Smooth muscle cell of the brain vasculature (primary cell): ENCODE measurements at places on chromosomes 11 and 22.

DNA sequence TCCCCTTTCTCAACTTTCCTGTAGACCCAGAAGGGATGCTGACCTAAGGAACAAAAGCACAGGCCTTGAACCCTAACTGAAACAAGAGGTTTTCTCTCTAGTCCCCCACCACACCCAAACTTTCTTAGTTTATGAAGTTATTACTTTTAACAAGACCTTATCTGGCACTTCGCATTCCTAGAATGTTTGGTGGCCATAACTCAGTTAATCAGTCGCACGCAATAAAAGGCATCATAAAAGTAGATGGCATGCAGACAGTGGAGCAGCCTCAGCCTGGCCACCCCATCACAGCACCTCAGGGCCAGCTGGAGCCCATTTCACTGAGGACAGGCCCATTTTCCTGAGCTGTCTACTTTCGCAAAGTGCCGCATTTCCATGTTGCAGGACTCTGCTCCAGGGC, 301.9 kb downstream of the OPCML start:
- DNase-seq = no peak

- DNase-seq = no peak
These were observed 92.0 kb downstream of the SLC17A6 start for GRCh38 chr11:22430141-22430541.

DNA sequence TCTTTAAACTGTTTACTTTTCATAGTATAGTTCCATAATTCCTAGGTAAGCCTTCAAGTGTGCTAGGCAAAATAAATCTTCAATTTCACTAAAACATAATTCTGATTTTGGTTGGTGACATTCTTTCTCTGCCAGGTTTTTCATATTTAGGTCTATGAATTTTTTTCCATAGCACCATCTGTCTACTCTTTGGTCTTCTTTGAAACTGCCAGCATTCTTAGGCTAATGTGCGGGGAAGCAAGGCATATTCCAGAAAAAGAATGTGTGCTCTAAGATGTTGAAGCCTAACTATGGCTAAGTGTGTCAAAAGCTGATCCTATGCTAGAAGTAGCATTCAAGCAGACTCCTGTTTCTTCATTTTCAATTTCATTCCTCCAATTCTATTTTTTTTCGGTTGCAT, 213.9 kb upstream of the C11orf87 start:
- DNase-seq = no peak

DNA sequence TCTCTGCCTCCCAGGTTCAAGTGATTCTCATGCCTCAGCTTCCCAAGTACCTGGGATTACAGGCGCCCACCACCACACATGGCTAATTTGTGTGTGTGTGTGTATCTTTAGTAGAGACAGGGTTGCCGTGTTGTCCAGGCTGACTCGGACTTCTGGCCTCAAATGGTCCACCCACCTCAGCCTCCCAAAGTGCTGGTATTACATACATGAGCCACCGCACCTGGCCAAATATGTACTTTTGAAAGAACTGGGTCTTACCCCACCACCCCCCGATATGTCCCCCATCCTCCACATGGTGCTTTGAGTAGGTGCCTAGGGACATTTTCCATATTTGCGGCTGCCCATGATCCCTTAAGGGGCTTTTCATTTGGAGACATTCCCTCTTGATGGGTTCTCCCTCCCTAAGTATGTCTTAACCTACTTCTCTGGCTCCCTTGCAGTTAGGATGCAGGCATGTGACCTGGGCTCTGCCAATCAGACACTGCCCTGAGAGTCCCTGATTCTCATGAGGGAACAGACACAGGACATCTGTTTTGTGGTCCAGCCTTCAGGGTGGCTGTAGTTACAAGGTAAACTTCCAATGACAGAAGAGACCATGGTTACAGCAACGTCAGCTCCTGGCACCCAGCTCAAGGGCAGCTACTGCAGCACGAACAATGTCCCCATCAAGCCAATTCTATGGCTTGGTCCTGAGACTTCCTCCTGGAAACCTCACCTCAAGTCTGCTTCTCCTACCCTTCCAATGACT, 48.4 kb downstream of the CHST1 start:
- DNase-seq = no peak

- no peak for DNase-seq
These were observed 341.6 kb downstream of the MN1 start for GRCh38 chr22:27459999-27460398.

DNA sequence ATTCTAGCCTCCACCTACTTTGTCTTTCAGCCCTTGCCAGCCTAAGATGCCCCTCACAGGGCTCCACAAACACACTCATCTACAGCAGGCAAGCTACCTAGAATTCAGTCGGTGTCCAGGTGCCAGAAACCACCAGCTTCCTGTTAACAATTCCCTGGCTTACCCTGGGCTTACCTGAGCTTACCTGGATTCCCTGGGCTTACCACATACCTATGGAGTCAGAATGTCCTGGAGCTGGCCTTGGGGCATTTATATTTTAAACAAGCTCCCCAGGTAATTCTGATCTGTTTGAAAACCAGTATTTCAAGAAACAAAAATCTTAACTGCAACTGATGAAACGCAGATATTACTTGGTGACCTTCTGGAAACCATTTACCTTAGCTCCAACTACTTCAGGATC, 123.6 kb downstream of the SLC1A2 start:
- DNase-seq = no peak

DNA sequence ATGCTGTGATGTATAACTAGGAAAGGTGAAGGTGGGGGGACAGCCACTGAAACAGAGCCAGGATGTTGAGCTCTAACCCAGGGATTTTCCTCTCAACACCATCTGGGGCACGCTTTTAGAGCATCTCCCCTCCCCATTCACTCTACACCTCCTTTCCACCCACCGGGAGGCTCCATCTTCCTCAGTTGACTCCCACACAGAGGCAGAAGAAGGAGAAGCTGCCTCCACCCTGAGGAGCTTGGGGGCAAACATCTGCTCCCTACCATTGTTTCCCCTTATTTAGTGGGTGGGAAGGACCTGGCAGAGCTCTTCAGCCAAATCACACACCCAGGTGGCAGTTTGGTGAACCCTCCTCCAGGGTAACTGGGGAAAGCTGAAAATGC, 50.0 kb upstream of the ADA2 start:
- DNase-seq = no peak

DNA sequence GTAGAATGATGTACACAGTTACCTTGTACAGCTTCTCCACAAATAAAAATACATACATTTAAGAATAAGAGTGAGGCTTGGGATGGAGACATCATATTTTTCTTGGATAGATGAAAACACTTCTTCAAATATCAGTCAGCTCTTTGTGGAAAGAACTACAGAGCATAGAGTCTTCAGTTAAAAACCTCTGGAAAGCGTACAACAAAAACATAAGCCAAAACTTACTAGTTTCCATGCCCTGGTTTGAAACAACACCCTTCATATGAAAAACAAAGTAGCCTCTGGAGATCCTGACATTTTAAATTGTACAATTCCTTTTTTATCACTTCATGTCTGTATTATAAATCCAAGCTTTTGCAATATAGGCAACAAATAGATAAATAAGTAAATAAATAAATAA, 7.0 kb upstream of the CEP126 start:
- DNase-seq = no peak

GRCh38 chr11:131118247-131118646, 202.0 kb upstream of the SNX19 start:
- DNase-seq = no peak

GRCh38 chr11:60150279-60150678, 32.6 kb downstream of the MS4A6A start:
- DNase-seq = no peak

DNA sequence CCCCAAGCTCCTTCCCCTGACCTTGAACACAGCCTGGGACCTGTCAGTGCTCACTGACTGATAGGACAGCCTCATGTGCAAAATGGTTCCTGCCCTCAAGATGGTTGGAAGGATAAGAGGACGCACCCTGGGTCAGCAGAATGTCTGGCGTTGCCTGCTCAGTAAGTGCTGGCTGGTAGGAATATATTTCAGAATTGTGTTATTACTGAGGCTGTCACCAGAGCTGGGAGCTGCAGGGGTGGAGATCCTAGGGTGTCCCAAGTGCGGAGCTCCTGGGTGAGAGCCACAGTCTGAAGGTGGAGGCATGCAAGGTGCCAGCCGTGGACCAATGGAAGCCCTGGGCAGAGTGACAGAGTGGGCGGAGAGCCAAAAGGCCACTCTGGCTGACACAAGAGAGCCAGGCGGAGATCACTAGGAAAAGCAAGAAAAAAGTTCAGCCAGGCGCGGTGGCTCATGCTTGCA, 1.0 kb upstream of the SEC14L4 start:
- DNase-seq = no peak

GRCh38 chr22:41888627-41889200, 26.2 kb downstream of the SHISA8 start:
- DNase-seq = no peak

DNA sequence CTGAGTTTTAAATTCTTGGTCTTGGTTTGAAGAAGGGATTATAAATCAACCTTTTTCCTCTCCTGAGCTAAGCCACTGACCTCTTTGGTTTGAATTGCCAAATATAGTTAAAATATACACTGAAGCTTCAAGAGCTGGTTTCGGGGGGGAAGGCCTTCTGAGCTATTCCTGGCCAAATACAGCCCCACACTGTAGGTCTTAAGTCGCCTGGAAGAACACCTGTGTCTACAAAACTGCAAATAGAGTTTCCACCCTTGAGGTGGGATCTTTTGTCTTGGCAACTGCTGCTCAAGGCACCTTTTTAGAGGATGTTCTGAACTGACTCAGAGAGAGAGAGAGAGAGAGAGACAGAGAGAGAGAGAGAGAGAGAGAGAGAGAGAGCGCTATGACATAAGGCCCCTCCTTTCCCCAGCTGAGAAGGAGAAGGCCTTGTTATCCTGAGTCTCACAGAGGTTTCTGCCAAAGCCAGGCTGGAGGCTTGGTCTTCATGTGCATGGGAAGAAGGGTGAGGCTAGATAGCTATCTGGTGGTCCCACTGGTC, 5.5 kb downstream of the ADM start:
- no peak for DNase-seq

GRCh38 chr22:10727393-10727792, 4800.6 kb upstream of the OR11H1 start:
- no peak for DNase-seq

- no peak for DNase-seq
These were observed 63.0 kb downstream of the GAB2 start for GRCh38 chr11:78354408-78355308.
